ENCODE measurements at places on chromosomes 7 and 10.

DNA sequence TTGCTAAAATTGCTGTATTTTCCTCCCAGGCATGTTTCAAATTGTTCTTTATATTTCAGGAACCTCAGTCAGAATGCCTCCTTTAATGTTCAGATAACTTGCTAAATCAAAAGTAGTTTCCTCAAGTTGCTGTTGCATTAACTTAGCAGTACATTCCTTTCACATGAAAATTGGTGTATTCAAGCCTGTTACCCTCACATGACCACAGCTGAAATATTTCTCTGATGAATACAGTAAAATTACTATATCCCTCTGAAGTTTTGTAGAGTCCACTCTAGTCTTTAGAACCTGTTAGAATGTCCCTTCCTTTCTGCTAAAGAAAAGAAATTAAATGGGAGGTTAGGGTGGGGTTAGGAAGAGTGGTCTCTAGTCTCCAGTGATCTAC, 24.5 kb upstream of the C1GALT1 start:
- DNase-seq = no peak

GRCh38 chr7:51982653-51983052, 666.0 kb upstream of the COBL start:
- no peak for DNase-seq

- no peak for DNase-seq
These were observed 179.7 kb downstream of the XPNPEP1 start for GRCh38 chr10:109743574-109743973.

- no peak for DNase-seq
These were observed 75.8 kb downstream of the C1GALT1 start for GRCh38 chr7:7257899-7258692.

GRCh38 chr10:17235136-17235535, 7.1 kb downstream of the VIM start:
- no peak for DNase-seq

- DNase-seq = no peak
These were observed 696 bp downstream of the MALSU1 start for GRCh38 chr7:23299770-23300300.

Data from activated CD4-positive, CD25-positive, alpha-beta regulatory T cell treated with anti-CD3 and anti-CD28 coated beads, Interleukin-2, amount 50 U/mL, for 16 hours (primary cell).